ENCODE measurements at places on chromosomes 3 and 15.

GRCh38 chr15:41544650-41545015 lies 576 bp upstream of the RPAP1 start:
- no peak for DNase-seq

DNA sequence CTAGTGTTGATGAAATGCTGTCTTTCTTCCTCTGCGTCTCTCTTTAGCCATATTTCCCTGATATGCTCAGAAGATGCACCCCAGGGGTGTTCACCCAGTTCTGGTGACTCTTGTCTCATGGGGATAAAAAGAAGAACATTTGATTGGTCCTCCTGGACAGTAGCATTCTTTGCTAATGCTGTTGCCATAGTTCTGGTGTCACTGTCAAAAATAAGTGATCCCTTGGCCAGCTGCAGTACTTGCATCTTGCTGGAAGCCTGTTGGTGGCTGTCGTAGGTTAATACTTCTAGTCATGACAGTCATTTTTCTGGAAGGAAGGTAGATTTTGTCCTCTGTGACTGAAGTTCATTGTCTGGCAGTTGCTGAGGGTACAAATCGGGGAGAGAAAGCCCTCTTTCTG lies 124.5 kb downstream of the UNC13C start:
- no peak for DNase-seq

DNA sequence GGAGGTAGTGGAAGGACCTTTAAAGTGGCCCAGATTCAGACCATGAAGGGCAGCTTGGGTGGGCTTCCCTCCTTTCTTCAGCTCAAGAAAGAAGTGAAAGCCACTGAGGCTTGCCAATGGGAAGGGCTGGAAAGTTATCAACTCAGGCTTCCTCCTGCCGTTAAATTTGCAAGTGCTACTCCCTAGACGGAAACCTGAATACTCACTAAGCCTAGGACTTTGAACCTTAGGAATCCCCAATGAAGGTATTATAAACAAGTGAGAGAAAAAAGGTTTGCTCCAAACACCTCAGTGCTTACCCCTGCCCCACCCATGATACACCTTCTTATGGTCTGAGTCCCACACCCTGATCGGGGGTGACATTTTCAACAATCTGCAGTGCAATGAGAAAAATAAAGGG lies 396.4 kb downstream of the SHQ1 start:
- DNase-seq: no peak

- no peak for DNase-seq
Observed at GRCh38 chr3:7241584-7242302, 380.8 kb downstream of the GRM7 start.

GRCh38 chr15:45810201-45810600 lies 175.4 kb downstream of the SQOR start:
- DNase-seq: no peak
